ENCODE measurements at places on chromosomes 2 and 18.

- no peak for DNase-seq
These were observed 410.4 kb downstream of the RAD51AP2 start for GRCh38 chr2:17107871-17108270.

- no peak for DNase-seq
These were observed 151.0 kb downstream of the MREG start for GRCh38 chr2:215862351-215862771.

- no peak for DNase-seq
These were observed 541.8 kb downstream of the NUP35 start for GRCh38 chr2:183666031-183666430.

DNA sequence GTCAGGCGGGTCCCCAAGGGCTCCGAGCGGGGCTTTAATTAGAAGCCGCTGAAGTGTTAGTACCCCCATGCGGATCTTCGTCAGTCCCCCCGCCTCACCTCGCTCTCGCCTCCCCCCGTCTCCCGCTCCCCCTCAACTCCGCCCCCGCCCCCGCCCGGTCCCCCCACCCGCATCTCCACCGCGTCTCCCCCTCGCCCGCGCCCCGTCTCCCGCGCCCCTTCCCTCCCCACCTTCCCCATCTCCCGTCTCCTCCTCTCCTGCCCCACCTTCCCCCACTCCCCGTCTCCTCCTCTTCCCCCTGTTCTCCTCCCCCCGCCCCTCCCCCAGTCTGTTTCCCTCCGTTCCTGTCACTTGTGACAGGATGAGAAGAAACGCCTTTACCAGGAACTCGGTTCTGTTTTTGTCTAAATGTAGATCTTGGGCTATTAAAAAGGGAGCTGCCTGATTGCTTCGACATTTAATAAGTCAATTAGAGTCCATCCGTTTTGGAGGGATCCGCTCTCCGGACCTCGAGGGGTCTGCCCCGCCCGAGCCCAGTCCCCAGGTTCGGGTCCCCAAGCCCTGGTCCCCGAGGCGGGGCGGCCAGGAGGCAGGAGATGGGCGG is 969 bp upstream of the ALKAL2 start:
- DNase-seq, result no peak

DNA sequence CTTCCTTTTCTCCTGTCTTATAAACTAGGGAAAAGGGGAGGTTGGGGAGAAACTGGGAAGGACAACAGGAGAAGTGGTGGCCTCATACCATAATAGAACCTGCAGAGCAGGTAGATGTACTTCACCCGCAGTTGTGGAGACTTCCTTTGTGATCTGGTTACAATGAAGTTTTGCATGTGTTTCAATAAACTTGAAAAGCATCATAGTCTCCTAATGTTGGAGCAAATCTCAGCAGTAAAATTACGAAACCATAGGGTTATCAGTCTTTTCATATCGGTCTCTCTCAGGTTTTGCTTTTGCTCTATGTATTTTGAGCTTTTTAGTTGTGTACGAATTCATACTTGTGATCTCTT is 30.5 kb downstream of the ANO7 start:
- DNase-seq, result no peak

DNA sequence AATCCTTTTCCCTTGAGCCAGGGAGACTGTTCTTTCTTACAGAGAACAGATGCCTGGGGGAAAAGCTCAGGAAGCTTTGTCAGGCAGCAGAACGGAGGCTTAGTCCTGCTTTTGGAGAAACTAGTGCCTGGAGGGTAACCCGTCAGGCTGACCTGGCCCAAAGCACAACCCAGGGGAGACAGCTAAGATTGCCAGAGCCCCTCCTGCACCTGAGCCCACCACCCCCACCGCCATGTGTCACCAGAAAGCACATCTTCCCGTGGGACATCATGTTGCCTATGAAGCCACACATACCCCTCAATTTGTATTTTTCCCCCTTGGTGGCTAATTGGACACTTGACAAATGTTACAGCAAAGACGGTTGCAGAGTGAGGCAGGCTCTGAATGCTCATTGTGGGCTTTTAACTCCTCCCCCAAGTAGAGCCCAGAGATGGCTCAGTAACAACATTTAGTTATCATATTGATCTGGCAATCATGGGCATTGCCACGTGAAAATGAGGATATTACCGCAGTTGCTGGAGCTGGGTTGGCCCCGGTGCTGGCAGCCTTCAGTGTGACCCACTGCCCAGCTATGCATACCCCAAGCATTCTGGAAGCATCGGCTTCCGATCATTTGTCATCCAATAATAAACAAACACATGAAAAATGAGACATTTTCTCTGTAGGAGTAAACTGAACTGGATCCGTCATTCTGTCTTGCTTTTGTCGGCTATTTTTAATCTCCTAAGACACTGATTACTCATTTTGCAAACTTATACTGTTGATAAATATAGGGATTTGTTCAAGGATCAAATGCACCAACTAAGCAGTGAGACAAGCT is 229.5 kb downstream of the ATAD2B start:
- DNase-seq, result no peak

- DNase-seq, result no peak
These were observed 105.4 kb downstream of the INHBB start for GRCh38 chr2:120451334-120451733.

DNA sequence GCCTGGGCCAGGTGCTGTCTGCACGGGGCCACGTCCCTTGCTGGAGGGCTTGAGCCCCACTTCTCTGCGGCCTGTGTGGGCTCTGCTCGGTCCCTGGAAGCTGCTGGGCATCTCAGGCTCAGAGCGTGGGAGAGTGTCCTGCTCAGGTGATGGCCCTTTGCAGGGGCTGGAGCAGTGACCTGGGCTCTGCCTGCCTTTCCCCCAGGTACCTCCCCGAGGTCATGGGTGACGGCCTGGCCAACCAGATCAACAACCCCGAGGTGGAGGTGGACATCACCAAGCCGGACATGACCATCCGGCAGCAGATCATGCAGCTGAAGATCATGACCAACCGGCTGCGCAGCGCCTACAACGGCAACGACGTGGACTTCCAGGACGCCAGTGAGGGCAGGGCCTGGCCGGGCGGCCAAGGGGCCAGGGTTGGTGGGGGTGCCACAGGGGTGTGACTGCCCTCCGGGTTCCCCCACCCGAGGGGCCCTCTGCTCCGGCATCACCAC is 29.9 kb downstream of the GPC1 start:
- DNase-seq, result no peak

GRCh38 chr2:160876029-160876428 is 284.2 kb upstream of the TANK start:
- DNase-seq, result no peak

GRCh38 chr18:12742453-12742852 is 39.6 kb downstream of the PSMG2 start:
- DNase-seq, result no peak

GRCh38 chr18:77974329-77974728 is 724.7 kb downstream of the GALR1 start:
- DNase-seq, result no peak

DNA sequence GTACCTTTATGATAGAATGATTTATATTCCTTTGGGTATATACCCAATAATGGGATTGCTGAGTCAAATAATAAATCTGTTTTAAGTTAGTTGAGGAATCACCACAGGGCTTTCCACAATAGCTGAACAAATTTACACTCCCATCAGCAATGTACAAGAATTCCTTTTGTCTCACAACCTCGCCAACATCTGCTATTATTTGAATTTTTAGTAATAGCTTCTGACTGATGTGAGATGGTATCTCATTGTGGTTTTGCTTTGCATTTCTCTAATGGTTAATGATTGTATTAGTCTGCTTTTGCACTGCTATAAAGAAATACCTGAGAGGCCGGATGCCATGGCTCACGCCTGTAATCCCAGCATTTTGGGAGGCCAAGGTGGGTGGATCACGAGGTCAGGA is 1387.6 kb upstream of the ACVR2A start:
- DNase-seq, result no peak

GRCh38 chr2:222998459-222998858 is 53.5 kb upstream of the KCNE4 start:
- no peak for DNase-seq

GRCh38 chr2:141767051-141767450 is 363.8 kb downstream of the LRP1B start:
- DNase-seq, result no peak

GRCh38 chr2:149167001-149167780 is 128.7 kb downstream of the LYPD6B start:
- DNase-seq, result no peak

GRCh38 chr2:31251018-31251417 is 17.1 kb downstream of the EHD3 start:
- DNase-seq, result no peak
